EL (cell line): ENCODE measurements at places on chromosomes 11 and 22.

DNA sequence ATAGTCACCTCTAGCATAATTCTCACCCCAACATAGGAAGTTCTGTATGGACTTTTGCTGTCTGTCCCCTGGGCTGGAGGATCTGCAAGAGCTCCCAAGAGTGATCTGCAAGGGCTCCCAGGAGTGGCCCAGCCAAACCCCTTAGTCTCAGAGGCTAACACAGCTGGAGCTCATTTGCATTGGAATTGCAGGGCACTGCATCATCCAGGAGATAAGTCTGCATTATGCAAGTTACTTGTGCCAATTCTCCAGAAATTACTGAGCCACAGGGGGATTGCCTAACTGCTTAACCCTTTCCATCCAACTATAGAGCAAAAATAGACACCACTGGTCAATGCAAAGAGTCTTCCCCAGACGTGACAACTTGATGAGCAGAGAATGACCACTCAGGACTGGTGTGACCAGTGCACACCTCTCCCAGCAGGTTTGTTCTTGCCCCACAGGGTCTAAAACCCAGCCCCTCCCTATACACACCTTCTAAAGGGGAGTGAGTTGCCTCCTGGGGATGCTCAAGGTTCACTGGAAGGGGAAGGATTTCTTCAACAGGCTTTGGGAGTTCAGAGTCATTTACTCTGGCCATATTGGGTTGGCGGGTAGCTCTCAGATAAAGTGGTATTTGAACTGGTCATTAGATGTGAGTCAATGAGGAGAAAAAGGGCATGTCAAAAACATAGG lies 38.4 kb downstream of the POU2AF3 start:
- no peak for DNase-seq

DNA sequence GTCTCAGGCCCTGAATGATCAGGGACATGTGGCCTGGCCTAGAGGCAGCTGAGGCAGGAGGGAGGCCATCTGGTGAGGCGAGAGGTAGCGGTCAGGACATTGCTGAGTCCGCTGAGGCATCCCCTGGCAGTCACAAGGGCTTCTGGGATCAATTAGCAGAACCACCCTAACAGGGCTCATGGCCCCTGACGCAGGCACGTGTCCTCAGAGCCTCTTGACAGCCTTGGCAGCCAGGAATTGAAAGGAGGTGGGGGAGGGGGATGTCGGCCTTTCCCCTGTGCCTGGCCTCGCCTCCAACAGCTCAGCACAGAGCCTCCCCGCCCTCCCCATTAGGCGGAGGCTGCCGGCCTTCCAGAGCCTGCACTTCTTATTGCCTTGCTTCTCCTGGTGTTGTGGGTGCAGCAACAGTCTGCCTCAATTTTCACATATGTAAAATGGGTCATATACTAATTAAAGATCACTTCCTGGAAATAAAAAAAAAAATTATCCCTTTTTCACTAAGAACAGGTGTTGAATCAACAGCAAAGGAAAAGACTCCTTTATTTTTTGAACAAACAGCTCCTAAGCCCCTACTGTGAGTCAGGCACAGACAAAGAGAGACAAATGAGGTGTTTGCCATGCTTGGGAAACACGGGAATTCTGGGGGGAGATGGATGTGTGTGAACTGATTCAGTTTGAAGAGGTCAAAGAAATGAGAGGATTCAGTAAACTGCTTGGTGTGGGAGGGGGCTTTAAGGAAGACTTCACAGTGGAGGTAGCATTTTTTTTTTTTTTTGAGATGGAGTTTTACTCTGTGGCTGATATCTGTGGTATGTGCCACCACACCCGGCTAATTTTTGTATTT lies 55.3 kb downstream of the NFAM1 start:
- peak; percentile 34 for DNase-seq

DNA sequence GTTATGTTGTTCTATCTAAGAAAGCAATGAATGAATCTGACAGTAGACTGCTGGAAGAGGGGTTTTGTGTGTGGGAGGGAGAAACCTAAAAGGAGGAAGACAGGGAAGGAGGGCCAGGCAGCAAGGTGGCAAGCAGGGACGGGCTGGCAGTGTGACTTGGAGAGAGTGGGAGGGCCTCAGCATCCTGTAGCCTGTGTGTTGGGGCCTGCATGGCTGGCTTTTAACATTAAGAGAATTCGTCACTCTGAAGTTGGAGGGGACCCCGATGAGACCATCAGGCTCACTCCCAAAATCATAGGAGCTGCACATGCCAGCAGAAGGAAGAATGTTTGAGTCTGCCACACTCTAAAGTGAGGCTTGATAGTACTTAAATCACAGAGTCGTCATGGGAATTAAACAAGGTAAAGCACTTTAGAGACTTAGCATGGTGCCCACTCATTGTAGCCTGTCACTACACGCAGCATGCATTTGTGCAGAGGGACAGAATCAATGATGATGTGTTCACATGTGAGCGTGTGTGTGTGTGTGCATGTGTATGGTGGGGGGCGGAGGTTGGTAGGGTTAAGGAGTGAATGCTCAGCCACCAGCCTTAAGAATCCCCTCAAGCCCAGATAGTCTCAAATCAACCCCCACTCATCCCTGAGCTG lies 199.5 kb downstream of the TENM4 start:
- no peak for DNase-seq

GRCh38 chr11:87575088-87575487 lies 537.4 kb downstream of the TMEM135 start:
- no peak for DNase-seq

- no peak for DNase-seq
Measured at GRCh38 chr11:8719721-8720120, 37.1 kb downstream of the RPL27A start.

GRCh38 chr11:17635551-17635938 lies 83.8 kb upstream of the MYOD1 start:
- DNase-seq, result no peak

DNA sequence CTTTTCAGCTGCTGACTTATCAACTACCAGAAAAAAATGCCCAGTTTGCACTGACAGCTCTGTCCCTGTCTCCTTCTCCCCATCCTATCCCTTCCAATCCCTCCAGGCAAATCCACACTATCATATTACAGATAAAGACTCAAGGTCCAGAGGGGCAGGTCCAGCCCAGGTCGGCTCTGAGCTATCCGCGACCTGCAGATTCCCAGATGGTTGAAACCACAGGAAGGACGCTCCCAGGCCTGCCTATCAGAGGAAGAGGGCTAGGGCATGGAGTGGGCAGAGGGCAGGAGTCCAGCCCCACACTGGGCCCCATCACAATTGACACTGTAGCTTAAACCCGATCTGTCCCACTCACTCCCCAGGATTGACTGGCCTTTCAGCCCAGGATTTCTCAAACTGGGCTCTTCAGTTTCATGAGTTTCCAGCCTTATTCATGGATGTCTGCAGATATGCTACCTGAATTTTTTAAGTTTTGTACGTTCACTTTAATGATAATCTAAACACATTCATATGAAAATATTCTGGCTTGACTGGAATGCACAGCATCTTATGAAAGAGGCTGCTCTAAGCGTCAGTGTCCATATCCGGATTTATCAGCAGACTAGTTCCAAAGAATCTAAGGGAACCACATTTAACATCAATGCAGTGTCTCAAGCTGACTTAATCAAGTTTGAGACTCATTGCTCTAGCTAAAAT lies 16.4 kb upstream of the FCHSD2 start:
- DNase-seq, result peak; percentile 53

GRCh38 chr11:134124660-134125451 lies 56.0 kb downstream of the JAM3 start:
- peak; percentile 39 for DNase-seq

DNA sequence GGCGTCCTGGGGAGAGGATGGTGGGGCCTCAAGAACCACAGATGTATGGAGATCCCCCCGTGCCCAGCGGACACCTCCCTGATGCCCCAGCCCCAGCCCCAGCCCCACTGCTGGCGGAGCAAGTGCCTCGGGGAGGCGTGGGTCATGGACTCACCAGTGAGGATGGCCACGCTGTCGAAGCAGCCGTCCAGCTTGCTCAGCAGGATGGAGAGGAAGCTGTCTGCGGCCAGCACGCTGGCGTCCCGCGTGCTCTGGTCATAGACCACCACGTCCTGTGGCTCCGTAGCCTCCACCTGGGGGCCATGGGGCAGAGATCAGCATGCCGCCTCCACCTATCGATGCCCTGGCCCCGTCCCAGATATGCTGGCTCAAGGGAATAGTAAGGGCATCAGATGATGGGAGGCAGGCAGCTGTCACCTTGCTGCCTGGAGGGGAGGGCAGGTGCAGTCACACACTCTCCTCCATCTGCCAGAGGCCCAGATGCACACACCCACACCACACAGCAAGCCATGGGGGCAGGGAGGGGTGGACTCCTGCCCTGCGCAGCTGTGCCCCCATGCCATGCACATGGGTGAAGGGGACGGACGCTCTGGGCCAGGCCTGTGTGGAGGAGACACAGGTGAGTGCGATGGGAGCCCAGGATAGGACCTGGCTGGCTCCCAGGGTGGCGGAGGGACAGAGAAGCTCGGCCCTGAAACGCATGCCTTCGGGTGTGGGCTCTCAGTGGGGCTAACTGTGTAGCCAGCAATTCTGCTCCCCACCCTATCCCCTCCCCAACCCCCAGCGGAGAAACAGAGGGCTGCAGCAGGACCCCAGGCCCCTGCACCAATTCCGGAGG lies 8.2 kb downstream of the DUSP8 start:
- DNase-seq, result no peak

- DNase-seq, result no peak
Measured at GRCh38 chr11:93444617-93445073, 98.5 kb downstream of the SMCO4 start.

DNA sequence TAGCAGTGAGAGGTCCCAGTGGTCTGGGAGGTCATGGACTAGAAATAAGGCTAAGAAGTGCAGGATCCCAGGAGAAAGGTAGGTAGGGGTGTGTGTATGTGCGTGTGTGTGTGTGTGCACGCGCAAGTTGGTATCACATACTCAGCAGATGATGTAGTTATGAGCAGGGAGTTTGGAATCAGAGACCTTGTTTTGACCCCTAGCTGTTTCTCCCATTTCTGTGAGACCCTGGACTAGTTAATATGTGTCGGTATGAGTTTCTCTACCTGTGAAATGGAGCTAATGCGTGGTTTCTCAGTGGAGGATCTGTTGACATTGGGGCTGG lies 1.3 kb downstream of the SERPING1 start:
- peak; percentile 41 for DNase-seq

DNA sequence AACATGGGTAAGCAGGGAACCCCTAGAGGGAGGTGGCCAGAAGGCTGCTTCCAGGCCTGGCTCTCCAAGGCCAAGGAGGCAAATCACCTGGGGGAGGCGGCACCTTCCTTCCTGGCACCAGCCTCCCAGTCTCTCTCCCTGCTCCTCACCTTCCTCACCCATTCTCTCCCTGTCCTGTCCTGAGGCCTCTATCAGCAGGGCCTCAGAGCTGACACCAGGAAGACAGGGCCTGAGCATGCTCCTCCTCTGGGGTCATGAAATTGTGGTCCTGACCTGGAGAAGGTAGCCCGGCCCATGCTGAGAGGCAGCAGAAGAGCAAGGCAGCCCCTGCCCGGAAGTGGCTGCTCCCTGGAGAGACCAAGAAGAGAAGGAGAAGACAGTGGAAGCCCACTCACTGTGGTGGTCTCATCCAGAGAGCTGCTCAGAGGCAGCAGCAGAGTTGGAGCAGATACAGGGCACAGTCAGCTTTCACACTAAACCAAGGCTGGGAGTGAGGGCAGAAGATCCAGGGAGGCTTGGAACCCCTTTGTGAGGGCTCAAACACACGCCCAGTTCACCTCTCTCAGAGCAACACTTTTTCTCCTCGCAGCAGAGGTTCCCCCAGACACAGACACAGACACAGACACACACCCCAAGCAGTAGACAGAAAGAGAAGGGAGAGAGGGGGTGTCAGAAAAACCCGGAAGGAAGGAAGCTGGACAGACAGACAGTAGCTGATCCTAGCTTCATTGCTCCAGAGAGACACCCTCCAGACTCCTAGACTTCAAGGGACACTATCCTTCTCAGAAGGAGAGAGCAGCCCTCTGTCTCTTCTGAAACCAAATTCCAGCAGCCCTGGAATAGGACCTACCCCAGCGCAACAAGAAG lies 1.8 kb downstream of the BCL9L start:
- DNase-seq, result peak; percentile 34

DNA sequence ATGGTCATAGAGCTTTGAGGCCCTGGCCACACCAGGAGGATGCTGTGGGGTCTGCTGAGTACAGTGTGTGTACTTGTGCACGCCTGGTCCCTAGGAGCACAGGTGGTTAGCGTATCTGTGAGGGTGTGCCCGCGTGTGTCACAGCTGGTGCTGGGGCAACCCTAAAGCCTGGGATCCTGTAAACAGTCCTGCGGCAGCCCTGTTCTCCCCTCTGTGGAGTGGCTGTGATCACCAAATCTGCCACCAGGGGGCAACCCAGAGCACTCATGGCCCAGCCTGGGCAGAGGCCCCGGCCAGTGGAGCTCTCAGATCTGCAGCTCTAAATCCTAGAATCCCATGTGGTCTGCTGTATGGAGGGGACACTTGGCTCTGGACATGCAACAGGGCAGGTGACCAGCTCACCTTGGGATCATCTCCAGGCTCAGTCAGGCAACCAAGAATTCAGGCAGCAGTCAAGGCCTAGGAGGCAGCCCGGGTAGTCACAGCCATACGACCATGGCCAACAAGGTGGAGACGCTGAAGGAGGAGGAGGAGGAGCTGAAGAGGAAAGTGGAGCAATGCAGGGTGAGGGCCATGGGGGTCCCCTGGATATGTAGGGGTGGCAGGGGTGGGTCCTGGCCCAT lies 3.9 kb downstream of the SH3BP1 start:
- DNase-seq, result peak; percentile 72

DNA sequence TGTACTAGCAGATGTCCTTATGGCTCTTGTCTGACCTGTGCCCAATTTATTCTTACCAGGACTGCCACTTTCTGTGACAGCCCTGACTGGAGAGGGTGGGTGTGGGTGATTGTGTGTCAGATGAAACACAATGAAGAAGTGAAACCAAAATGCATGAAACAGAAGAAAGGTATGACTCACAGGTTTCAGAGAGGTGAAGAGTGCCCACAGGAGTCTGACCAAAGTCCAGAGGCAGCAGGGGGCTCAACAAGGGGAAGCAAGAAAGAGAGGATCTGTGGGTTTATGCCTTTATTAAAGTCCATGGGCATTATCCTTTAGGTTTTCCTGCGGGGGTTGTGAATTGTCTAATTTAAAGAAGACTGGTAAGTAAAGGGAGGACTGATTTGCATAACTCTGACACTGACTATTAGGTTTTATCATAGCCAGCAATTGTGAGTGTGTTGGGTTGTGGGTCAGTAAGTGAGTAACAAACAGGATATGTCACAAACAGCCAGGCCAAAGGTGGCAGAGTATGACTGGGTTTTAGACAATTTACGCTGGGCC lies 3.9 kb upstream of the OR4C6 start:
- DNase-seq, result no peak

GRCh38 chr11:130706572-130706971 lies 209.7 kb downstream of the SNX19 start:
- peak; percentile 64 for DNase-seq

DNA sequence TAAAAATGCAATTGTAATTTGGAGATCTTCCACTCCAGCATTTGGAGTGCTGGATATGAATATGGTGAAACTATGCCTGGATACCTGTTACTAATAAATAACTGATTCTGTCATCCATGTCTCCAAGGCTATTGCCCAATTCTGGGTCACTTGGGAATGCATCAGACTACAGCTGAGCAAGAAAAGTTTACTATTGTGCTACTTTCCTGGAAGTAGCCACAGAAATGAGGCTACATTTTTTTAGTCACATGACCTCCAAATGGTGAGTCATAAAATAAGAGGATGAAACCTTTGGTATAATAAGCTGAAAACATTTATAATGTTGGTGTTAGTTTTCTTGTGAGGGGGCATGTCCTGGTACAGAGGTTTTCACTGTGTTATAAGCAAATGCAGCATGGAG lies 44.4 kb downstream of the DCDC1 start:
- peak; percentile 36 for DNase-seq
